ENCODE measurements at places on chromosomes 1 and 21.

DNA sequence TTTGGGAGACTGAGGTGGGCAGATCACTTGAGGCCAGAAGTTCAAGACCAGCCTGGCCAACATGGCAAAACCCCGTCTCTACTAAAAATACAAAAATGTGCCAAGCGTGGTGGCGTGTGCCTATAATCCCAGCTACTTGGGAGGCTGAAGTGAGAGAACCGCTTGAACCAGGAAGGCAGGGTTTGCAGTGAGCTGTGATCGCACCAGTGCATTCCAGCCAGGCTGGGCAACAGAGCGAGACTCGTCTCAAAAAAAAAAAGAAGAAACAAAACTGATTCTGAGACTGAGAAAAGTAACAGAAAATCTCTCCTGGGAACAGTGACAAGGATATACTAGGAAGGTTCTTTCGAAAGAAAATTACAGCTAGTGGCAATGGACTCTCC, 20.9 kb downstream of the USP48 start:
- DNase-seq, result no peak

- no peak for DNase-seq
These were observed 102.0 kb downstream of the KIF14 start for GRCh38 chr1:200518524-200518923.

DNA sequence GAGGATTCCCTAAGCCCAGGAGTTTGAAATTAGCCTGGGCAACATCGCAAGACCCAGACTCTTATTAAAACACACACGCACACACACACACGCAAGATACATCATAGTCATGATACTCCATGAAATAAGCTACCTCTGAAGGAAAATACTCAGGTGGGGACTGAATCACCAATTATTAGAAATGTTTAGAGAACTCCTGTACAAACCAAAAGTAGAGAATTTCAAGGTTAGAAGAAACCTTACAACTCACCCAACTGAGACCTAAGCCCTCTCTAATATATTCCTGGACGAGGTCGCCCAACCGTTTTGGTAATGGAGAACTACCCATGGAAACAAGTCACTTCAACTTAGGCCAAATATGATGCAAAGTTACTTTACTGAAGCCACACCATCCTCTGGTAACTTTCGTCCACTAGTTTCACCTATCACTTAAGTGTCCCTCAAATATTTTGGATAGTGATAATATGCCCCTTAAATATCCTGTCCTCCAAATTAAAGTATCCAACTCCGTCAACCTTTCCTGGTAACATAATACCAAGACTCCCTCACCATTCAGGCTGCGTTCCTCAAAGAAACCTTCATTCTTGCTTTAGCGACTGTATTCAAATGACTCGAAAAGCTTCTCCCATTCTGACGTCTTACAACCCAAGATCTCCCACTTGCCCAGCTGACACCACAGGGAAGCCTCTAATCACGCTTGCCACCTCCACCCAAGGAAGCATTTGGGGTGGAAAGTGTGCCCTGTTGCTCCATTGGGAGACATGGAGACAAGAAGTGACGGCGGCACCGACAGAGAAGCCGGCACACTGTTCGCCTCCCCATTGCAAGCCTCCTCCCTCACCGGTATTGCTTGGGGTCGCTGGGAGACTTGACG, 856 bp downstream of the NRDC start:
- DNase-seq, result peak; percentile 4

- no peak for DNase-seq
These were observed 26.1 kb upstream of the CLSTN1 start for GRCh38 chr1:9849691-9850441.

DNA sequence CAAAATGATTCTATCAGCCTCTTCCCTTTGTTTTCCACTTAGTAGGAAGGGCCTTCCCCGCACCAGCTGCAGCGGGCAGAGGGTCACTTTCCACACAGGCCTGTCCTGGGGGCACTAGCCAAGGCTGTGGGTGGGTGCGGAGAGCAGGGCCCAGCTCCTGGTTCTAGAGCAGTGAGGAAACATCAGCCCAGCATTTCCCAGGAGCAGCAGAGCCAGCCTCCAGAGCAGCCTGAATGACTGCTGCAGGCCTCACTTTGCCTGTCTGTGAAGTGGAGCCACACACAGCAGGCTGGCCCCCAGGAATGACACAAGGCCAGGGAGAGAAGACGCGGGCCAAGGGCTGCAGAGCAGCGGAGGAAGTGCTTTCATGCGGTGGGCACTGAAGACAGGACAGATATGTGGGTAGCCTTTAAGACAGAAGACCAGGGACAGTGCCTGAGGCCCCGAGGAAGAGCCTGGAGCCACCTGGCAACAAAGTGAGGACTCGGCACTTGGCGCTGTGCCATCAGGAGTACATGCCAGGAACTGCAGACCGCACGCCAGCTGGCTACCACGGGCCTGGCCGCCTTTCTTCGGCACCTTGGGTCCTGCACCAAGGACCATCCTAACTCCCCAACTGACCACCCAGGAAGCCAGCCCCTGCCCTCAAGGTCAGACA, 42.0 kb downstream of the ACOT7 start:
- no peak for DNase-seq

DNA sequence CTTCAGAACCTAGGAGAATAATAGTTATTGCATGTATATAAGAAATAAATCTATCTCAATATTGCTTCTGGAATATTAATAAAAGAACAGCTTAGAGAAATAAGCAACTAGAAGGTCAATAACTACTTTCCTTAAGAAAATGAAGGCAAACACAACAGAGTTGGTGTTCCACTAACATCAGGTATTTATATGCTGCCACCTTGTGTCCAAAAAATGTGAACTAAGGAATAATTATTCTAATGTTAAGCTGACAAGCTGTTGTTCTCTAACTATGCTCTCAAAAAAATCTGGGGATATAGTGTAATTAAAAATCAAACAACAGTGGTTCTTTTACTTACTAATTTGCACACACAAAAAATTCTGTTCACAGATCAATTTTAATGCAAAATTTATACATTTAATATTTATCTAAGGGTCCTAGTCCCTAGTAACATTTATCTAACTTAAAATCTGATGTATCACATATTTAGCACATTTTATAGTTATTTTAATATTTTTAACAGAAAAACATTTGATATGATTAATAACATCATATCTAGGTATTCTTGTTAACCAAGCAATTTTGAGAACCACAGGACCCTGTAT, 39.6 kb downstream of the UCHL5 start:
- no peak for DNase-seq

GRCh38 chr1:174044418-174045222, 22.5 kb upstream of the RC3H1 start:
- no peak for DNase-seq

DNA sequence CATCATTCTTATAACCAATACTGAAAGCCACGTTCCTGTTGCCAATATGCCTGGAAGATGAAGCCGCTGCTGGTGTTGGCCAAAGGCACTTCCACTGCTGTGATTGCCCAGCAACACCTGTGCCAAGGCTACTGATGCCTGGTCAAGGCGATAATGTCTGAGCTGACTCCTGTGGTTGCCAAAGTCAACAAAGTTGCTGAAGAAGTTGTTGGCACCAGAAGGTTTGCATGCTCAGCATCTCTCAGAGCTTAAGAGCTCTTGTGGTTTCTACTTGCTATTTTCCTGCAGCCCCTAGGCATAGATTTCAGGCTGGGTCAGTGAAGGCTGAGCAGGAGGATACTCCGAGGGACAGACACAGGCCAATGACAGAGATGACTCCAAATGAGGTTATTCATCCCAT, 63.4 kb upstream of the RAB3GAP2 start:
- no peak for DNase-seq

- DNase-seq, result no peak
These were observed 3.7 kb downstream of the DMRTB1 start for GRCh38 chr1:53462769-53463501.

GRCh38 chr1:209160230-209160629, 423.3 kb upstream of the CAMK1G start:
- no peak for DNase-seq

- no peak for DNase-seq
These were observed 15.0 kb downstream of the PIK3C2B start for GRCh38 chr1:204479387-204480136.

- DNase-seq, result no peak
These were observed 24.4 kb upstream of the GNG4 start for GRCh38 chr1:235673981-235674380.

DNA sequence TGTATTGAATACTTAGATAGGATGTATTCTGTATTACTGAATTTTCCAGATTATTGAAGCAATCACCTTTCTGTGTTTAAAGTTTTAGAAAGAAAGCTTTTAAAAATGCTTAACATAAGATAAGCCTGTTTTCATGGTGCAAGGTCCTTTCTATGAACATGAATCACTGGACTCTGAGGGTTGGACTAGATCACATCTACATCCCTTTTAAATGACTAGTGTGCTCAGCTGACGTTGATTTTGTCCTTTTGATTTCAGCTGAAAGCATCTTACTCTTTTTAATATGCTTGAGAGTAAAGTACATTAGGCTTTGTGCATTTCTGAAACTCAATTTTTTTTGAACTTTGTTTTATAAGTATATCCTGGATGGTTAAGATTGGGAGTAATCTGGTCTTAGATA, 16.2 kb downstream of the MIER1 start:
- DNase-seq, result no peak

DNA sequence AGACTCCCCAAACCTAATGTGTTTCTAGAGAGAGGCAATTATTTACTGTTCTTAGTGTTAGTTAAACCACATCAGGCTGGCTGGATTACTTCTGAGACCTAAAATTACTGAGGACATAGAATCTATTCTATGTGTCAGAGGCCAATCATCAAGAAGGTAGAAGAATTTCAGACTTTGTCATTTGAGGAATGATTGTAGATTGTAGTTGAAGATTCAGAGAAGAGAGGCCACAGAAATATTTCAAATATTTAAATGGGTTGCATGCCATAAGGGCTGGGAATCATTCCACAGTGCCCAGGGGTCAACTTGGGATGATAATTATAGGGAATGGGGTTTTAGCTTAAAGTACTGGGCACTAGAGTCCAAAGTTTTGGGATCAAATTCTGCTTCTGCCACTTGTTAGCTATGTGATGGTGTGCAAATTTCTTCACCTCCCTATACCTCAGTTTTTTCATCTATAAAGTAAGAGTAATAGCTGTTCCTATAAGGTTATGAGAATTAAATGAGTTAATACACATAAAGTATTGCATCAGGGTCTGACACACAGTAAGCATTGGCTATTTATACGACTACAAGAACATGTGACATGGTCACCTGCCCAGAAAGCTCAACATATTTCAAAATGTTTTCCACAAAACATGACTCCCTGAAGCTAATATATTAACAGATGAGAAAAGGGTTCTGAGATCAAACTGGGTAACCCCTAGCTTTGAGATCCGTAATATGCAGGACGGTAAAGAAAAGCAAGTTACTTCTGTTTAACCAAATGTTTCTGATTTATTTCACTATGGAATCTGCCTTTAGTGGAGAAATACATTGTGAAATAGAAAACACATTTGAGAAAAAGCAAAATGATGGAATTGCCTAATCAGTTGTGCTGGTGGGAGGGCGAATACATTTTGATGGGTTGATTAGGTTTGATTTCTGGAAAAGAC, 69.7 kb upstream of the SPAG17 start:
- no peak for DNase-seq

DNA sequence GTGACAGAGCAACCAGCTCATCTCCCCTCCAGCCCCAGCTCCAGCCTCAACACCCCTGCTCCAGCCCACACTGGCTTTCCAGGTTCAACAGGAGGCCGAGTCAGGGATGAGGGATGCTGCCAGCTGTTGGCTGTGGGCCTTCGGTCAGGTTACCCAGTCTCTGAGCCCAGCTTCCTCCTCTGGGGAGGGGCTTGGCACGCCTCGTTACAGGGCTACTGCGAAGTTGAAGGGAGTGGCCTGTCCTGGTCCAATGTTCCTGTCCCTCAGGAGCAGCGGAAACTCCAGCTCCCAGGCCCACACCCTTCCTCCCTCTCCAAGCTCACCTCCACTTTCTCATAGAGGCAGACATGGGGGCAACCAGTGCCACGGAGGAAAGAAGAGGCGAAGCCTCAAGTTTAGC, 15.1 kb upstream of the TAS1R2 start:
- DNase-seq, result no peak

GRCh38 chr1:37471345-37472231, 2.8 kb upstream of the ZC3H12A start:
- no peak for DNase-seq

- DNase-seq, result no peak
These were observed 57.8 kb upstream of the ID3 start for GRCh38 chr1:23617084-23617521.

- peak; percentile 79 for DNase-seq
These were observed 217.3 kb downstream of the PTPRU start for GRCh38 chr1:29453502-29454240.

- DNase-seq, result no peak
These were observed 104.9 kb upstream of the PTGFR start for GRCh38 chr1:78385744-78386462.

DNA sequence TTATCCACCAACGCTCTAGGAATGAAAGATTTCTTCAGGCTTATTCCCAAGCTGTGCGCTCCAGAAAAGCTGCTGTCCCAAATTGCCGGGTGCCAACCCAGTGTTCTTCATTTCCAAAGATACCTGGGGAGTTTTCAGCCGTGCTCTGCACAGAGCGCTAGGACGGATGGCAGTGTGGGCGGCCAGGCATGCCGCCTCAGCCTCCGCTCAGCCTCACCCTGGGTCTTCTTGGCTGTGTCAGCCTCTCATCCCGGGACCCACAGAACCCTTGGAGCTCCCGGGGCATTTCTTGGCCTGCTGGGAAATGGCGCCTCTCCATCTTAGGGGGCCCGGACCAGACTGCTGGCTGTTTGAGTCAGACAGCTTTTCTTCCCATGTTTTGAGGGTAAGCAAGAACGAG, 116.9 kb upstream of the SLC25A33 start:
- DNase-seq, result no peak

DNA sequence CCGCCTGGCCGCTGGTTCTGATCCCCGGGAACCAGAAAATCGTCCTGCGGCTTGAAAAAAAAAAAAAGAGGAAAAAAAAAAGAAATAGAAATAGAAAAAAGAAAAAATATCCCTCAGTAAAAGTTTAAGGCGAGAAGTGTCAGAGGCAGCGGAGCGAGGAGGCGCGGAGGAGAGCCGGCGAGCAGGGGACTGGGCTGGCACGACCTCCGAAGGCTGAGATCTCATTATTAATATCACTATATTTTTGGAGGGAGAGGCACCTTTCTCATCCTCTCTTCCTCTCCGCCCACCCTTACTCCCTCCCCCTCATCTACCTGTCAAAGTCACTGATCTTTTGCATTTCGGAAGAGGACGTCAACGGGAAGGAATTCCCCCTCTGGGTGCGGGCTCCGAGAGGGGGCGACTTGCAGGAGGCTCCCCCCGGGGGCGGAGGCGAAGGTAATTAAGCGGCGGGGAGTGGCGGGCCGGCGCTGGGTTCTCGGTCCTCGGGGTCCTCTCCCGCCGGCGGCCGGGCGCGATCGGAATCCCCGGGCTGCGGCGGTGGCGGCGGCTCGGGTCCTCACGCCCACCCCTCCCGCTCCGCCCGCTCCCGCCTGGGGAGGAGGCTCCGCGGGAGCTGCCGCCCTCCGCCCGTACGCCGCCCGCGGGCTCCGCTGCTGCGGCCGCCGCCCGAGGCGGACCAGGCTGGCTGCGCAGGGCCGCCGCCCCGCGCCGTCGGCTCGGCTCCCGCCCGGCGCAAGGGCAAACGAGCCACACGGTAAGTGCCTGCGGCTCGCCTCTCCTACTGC, at the start of gene NTNG1:
NTNG1 (plus strand) TSS at position 337 of the 788 bp plus-strand sequence.
- DNase-seq, result no peak

Data from HuH-7 (cell line).